ENCODE measurements at places on chromosomes 1 and 21. TPM values are rescaled to one million over a fixed set of nuclear protein-coding genes. Genes with fewer than 3 reads are reported as not detected.

SYPL2 gene
- total RNA-seq, result not detected

- peak; percentile 48 for DNase-seq
These were observed 18.3 kb upstream of the IL6R start for GRCh38 chr1:154386643-154387352.

NGF gene
- total RNA-seq, result not detected

PLA2G2A gene
- not detected for total RNA-seq

GRCh38 chr1:69110851-69111250, 456.9 kb upstream of the LRRC7 start:
- DNase-seq, result no peak

GRCh38 chr21:29506947-29507346, 208.2 kb downstream of the BACH1 start:
- no peak for DNase-seq

DNA sequence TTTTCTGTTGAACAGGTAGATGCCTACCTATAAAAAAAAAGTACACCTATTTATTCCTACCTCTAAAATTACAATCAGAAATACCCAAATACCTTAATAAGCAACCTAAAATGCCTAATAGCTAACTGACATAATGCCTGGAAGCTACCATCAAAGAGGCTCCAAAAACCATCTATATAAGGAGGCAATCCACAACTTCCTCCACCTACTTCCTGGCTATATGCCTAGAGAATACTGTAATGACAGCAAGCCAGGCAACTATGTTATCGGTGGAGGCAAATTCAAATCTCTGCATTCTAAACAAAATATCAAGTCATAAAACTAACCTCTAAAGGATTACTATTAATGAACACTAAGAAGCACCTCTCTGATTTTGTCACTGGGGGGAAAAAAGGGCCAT, 10.1 kb downstream of the ZNF644 start:
- no peak for DNase-seq

- no peak for DNase-seq
These were observed 6.1 kb downstream of the CD101 start for GRCh38 chr1:117007719-117008013.

All from CD4-positive, alpha-beta memory T cell (primary cell).